Brain pericyte (primary cell): ENCODE measurements at places on chromosomes 2 and 18.
A peak's percentile ranks its signal among the peaks of the same experiment; 100 is the strongest.

GRCh38 chr18:58983260-58984155 lies 118.8 kb downstream of the ZNF532 start:
- no peak for DNase-seq

- DNase-seq: no peak
These were observed 169.1 kb downstream of the TMEFF2 start for GRCh38 chr2:192025637-192026036.

DNA sequence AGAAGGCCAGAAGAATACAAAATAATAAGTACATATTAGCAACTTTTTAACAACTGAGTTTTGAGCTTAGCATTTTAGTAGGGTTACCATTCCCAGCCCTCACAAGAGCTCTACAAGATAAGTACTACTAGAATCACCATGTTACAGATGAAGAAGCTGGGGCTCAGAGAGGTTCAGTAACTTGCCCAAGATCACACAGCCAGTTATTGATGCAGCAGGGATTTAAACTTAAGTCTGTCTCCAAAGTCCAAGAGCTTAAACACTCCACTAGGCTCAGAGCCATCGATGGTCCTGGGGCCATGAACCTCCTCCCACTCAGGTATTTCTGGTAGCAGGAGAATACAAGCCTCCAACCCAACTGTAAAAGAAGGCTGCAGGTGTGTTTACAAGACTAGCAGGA lies 30.8 kb downstream of the TNS1 start:
- DNase-seq: no peak

GRCh38 chr2:144718376-144718775 lies 198.5 kb upstream of the ZEB2 start:
- DNase-seq: no peak

GRCh38 chr2:26067980-26068507 lies 34.2 kb downstream of the RAB10 start:
- no peak for DNase-seq

GRCh38 chr2:179581605-179582004 lies 279.8 kb downstream of the ZNF385B start:
- no peak for DNase-seq

DNA sequence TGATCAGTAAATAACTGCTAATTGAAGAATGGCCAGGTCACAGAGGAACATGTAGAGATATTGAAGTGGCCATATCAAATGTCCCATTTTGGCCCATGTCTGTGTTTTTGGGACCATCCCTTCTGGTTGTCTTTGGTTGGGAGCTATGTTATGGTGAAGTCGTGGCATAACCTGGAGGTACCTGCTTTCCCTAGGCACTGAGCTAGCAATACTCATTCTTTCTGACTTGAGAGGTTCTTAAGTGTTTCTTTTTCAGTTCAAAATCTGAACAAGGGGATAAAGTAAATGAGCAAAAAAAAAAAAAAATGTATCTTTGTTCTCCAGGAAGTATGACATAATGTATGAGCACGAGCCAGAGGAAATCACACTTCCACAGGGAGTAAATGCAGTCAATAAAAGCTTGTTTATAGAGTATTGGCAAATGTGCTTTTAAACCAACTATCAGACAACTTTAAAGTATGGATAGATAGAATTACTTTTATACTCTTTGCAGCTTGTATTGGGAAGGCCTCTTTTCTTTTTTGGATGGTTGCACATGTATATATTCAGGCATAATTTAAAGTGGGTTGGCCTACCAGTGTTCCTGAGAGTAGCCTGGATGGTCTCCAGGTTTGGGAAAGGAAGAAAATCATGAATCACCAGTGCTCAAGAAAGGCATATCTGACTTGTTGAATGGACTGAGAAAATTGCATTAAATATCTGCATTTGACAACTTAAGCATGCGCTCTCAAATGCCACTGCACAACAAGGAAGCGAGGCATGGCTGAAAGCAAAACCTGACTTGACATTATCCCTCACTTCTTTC lies 125.0 kb downstream of the SPHKAP start:
- no peak for DNase-seq

GRCh38 chr2:221762496-221762895 lies 190.4 kb upstream of the EPHA4 start:
- no peak for DNase-seq

- DNase-seq: no peak
These were observed 185.3 kb downstream of the ANKRD30B start for GRCh38 chr18:14933049-14933851.

DNA sequence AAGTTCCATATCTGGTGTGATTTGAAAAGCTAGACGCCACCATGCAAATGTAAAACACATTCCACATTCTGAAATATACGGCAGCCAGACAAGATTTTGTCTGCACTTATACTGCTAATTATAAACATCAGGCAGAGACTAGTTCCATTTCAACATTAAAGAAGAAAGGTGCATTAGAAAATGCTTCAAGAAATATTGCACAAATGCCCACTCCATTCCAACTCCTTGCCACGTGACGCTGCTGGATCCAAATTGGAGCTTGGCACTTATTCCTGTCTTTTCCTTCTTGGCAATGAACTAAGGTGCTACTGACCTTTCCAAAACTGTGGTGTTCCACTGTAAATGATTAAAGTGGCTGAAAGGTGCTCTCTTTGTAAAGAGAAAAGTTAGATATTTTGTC lies 6.3 kb downstream of the COL6A3 start:
- DNase-seq: no peak

- DNase-seq: no peak
These were observed 781 bp upstream of the SOX11 start for GRCh38 chr2:5691221-5691984.

DNA sequence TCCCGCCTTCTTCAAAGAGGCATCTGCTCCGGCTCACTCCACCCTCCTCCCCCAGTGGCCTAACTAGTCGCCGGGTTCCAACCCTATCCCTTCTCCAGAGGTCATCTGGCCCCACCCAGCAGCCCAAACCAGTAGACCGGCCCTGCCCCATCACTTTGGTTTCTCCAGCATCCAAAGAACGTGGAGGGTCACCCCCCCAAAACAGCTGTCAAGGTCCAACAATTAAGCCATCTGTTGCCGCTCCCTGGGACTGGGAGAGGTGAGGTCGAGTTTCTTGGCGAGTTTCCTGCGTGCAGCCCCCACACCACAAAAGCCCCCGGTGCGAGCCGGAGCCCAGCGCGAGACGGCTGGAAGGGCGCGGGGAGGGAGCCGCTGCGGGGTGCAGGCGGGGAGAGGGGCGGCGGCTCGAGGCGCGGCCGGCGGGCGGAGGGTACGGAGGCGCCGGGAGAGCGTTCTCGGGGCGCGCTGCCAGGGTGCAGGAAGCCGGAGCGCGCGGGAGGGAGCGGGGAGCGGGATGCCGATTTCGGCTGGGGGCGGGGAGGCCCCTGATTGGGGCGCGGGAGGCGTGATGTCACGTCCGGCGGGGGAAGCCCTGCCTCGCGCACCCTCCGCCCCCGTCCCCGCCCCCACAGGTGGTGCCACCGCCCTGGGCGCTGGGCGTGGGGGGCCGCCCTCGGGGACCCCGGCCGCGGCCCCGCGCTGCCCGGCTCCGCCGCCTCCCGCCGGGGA lies 571 bp upstream of the GPC1 start:
- peak; percentile 38 for DNase-seq

DNA sequence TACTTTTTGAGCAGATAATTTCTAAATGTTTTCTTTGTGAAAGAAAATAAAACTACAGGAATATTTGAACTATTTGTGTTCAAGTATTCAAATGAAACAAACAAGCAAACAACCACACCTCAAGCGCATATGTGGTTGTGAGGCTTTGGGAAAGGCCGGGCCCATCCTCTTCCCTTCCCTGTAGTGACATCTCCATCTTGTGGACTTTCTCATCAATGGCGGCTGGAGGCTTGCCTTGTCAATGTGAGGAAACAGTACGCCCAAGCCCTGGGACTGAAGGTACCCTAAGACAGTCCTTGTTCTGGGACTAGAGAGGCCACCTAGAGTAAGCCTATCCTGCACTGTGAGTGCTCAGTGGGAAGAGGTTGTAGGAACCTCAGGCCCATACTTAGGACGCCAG lies 166.8 kb downstream of the TPGS2 start:
- no peak for DNase-seq

- DNase-seq: no peak
These were observed 42.9 kb upstream of the RIT2 start for GRCh38 chr18:43158381-43158780.

DNA sequence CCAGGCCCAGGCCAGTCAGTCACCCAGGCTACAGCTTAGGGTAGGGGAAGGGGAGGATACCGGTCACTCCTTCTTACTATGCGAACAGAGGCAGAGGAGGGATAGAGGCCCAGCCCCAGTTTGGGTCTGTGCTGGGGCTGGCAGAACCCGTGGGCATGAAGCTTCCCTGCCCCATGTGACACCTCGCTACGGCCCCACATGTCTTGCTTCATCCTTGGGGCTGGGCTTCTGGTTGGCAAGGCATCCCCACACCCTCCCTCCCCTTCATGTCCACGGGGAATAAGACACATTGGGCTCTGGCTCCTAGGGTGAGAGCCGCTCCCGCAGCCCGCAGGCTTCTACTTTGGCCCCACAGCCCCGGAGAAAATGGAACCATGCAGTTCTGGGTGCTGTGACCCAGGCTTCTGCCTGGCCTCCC lies 32.4 kb downstream of the HS1BP3 start:
- DNase-seq: no peak

DNA sequence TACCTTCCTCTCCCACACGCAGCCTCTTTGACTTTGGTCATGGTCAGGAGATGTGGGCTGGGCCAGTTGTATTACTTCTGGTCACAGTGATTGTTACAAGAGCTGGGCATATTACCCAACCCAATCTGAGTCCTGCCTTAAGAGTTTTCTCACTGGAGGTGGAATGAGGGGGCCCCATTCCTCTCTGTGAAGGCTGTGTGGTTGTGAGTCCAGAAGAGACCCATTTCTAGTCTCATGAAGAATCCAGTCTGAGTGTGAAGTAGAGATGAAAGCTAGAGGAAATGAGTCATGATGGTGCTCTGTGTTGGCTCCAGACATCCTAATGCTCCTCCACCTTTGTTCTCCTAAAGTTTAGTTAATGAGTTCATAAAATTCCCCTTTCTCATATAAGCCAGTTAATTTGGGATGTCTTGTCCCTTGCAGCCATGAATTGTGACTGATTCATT lies 50.8 kb upstream of the RASGRP3 start:
- no peak for DNase-seq

DNA sequence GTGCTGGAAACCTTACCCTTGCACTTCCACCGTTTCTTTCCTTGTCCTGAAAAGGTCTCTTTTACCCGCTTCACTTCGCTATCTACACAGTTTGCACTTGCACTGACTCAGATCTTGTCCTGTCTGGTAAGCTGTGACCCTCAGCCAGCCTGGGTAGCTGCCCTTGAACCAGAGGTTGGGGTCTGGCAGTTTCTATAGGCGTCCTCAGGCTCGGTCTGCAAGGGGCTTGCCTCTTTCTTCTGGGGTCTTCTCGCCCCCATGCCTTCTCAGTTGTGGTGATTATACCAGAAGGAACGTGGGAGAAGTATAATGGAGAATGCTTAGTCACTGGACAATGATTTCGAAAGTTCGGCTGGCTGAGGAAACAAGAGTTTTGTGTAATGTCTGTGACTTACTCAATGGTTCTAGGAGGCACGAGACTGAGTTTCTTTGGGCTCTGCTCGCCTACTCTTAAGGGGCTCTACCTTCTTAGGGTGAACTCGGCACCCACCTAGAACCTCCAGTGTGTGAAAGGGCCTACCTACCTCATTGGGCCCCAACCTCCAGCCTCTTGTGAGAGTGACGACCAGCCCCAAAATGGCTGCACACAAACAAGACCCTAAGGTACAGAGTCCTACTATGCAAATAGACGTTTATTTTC lies 6.9 kb upstream of the STAT1 start:
- DNase-seq: peak; percentile 24

DNA sequence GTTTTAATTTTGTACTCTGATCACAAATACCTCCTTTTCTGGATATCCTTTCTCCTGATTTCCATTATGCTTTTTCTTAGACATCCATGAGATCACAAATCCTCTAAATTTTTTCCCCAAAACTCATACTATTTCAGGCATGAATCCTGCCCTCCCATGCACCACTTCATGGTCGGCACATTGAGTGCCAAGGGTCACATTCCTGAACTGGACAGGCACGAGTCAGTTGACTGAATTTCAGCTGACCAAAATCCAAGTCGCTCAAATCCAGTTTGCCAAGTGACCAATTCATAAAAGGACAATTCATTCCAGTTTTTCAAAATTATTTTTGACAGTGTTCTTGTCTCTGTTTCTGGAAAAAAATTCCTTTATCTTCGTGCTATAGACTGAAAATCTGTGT lies 22.1 kb downstream of the DYNAP start:
- DNase-seq: no peak

GRCh38 chr2:10504994-10505820 lies 57.1 kb upstream of the ODC1 start:
- no peak for DNase-seq

GRCh38 chr2:164510895-164511294 lies 110.4 kb downstream of the GRB14 start:
- DNase-seq: peak; percentile 12

DNA sequence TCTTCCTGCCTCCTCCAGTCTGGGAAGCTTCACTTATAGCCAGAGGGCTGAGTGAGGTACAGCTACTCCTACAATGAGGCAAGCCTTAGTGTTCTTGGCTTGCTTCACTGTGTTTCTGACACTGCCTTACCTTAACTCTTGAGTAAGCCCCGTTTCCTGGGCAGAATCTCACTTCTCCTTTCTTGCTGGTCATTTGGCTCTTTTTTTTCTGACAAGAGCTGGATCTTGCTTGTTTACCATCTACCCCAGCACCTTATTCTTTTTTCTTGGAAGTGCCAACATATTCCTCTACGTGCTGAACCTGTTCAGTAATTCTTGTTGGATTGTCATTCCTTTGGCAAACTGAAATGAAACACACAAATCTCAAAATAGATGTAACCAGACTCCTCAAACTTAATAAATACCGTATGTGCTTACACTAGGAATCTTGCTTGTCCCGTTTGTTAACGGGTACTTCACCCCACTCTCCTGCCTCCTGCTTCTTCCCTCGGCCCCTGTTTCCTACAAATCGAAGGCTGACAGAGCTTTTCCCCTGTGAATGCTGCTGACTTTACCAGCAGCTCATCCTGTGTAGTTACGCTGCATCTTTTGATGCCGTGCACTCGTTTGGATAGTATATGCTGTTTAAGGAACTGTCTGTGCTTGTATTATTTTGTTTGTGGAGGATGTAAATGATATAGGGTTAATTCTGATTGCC lies 132.2 kb downstream of the FMNL2 start:
- DNase-seq: no peak

DNA sequence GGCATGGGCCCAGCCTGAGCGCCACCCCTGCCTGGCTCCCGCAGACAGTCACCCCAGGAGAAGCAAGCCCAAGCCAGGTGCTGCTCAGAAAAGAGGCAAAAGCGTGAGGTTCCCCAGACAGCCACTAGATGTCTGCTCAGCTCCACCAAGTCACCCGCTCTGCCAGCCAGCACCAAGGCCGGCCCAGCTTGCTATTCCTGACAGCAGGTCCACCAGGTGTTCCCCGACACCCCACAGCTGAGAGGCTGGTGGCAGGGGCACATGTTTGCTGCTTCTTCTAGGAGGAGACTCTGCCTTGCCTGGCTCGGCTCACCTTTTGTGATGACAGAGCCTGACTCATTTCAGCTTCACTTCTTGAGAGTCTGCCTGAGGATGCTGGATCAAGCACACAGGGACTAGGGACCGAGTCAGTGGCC lies 206.7 kb downstream of the MGAT5 start:
- no peak for DNase-seq
